ENCODE measurements at places on chromosomes 7 and 10.

GRCh38 chr7:87875151-87876039 is 765 bp downstream of the SLC25A40 start:
- no peak for DNase-seq

DNA sequence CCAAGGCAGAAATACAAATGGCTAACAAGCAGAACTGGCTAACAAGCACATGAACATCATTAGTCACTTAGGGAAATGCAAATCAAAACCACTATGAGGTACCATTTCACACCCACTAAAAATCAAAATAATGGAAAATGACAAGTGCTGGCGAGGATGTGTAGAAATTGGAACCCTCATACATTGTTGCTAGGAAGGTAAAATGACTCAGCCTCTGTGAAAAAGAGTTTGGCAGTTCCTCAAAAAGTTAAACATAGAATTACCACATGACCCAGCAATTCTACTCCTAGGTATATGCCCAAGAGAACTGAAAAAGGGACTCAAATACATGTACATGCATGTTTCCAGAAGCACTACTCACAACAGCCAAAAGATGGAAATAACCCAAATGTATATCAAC is 52.8 kb upstream of the ANAPC16 start:
- no peak for DNase-seq

DNA sequence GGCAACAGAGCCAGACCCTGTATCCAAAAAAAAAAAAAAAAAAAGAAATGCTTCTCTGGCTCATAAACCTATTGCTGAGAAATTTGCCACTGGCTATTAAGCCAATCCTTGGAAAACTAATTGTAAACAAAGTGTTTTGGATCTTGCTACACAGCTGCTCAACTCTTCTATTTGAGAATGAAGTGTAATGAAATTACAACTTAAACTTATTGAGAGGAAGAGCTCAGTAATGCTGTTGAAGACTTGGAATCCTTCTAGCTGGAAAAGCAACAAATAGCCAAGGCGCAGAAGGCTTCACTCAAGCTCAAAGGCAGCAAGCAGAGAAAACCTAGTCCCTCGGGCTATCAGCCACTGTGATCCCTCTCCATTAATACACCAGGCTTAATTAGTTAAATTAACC is 99.6 kb upstream of the ZNF438 start:
- no peak for DNase-seq

- no peak for DNase-seq
Observed at GRCh38 chr7:74183653-74184450, 9.7 kb downstream of the EIF4H start.

- no peak for DNase-seq
Observed at GRCh38 chr10:109430799-109431198, 492.5 kb downstream of the XPNPEP1 start.

DNA sequence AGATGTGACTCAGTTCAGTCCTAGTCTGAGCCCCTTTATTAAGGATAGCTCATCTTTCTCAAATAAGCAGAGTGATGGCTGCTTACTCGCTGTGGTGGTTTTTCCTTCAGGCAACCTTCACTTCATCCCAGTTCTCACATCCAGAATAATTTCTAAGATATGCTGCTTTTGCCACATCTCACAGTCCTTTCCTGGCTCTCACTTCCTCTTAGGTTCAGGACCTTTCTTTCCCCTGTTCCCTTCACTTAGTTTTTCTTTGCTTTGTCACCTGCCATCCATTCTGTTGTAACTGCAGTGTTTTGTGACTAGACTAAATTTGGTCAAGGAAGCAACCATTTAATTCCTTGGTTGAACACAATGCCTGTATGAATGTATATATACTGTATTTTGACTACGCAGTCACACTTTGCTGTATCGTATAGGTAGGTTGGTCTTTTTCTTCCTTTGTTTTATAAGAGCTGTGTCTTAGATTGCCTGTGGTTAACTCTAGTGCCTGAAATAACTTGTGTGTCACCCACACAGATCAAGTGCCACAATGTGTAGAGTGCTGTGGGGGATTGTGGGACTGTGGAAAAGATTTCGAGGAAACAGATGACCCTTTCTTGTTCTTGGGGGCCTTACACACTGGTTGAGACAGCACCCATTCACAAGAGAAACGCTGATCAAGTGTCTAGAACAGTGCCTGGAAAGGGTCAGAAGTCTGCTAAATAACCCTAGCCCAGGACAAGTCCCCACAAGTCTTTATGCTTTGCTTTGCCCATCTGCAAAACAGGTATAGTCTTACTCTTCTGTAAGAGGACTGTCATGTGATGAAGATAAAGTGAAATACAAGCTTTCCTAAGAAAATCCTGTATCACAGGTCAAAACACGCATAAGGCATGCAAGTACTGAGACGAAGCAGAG is 2.6 kb downstream of the ZNF655 start:
- no peak for DNase-seq

DNA sequence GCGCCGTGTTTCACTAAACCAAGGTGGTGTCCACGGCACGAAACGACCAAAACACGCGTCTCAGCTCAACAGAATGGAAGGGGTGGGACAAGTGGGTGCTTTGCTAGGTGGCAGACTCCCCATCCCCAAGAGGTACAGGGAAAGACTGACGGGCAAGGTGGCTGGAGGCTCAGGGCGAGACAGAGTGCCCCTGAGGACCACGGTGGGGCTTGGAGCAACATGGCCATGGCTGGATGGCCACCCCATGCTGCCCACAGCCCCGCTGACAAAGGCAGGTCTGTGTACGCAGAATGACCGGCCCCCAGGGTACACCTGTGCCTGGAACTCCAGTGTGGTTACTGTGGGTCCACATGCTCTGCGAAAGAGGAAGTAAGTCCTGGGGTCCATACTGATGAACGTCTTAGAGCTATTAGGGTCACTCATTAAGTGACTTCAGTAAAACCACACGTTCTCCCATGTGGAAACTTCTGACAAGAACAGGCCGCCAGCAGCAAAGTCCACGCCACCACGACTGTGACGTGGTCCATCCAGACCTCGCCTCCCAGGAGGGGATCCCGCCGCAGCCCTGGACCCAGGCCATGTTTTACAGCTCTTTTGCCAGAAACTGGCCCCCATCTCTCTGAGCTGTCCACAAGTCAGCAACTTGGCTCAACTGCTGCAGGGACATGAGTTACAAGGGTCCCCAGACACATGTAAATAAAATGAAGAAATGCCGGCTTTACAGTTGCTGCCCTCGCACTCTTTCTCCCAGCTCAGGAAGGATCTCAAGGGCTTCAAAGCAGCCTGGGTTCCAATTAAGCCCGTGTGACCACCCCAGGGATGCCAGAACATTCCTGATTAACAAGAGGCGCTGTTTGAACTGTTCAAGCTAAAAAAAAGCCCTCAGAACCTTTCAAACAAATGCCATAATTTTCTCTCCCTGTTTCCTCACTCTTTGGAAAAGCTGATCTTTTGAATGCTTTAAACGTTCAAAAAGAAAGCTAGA is 66.8 kb downstream of the MAD1L1 start:
- DNase-seq, result no peak

GRCh38 chr7:22922307-22922706 is 91.6 kb downstream of the HYCC1 start:
- no peak for DNase-seq

DNA sequence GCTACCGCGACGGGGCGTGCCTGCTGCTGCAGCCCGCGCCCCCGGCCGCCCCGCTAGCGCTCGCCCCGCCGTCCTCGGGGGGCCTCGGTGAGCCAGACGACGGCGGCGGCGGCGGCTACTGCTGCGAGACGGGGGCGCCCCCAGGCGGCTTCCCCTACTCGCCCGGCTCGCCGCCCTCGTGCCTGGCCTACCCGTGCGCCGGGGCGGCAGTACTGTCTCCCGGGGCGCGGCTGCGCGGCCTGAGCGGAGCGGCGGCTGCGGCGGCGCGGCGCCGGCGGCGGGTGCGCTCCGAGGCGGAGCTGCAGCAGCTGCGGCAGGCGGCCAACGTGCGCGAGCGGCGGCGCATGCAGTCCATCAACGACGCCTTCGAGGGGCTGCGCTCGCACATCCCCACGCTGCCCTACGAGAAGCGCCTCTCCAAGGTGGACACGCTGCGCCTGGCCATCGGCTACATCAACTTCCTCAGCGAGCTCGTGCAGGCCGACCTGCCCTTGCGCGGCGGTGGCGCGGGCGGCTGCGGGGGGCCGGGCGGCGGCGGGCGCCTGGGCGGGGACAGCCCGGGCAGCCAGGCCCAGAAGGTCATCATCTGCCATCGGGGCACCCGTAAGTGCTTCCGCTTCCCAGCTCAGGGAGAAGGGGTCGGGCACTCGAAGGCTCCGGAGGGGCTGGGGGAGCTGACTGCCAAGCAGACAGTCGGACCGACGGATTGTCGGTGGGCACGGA is 761 bp downstream of the PTF1A start:
- DNase-seq, result no peak

- DNase-seq, result no peak
Observed at GRCh38 chr10:85407088-85407487, 959.5 kb downstream of the GRID1 start.

GRCh38 chr7:111223802-111224253 is 132.9 kb downstream of the LRRN3 start:
- no peak for DNase-seq

GRCh38 chr10:60872451-60872850 is 71.5 kb downstream of the RHOBTB1 start:
- DNase-seq, result no peak

- DNase-seq, result no peak
Observed at GRCh38 chr10:10222304-10222841, 795.3 kb upstream of the CELF2 start.

DNA sequence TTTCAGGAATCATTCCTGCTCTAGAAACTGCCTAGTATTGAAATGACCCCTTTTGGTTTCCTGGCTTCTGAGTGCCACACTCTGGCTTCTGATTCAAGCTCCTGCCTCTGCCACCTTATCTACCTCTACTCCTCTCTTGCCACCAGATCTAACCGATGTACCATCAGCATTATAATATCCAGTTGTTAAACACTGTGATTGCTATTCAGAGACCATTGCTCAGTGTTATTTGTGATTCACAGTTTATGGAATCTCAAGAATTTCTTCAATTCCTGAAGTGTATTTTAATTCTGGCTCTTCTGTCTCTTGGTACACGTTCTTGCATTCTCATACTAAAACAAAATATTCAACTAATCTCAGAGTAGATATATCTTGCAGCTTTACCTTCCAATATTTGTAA is 88.7 kb downstream of the DYNC1I1 start:
- DNase-seq, result no peak

DNA sequence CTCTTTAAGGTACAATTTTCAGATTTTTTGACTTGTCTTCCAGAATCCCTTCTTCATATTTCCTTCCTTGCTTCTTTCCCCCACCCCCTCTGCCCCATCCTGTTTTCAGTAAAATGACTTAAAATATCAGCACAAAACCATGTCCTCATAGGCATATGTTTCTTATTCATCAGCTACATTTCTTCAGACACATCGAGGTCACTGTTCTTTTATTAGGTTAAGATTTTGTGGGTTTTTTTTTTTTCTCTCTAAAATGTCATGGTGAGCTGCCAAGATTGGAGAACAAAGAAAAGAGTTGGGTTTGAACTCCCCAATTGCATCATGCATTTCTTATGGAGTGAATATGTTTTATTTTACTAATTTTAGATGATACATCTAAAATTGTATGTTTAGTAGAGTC is 35.8 kb downstream of the LAMB4 start:
- DNase-seq, result no peak

DNA sequence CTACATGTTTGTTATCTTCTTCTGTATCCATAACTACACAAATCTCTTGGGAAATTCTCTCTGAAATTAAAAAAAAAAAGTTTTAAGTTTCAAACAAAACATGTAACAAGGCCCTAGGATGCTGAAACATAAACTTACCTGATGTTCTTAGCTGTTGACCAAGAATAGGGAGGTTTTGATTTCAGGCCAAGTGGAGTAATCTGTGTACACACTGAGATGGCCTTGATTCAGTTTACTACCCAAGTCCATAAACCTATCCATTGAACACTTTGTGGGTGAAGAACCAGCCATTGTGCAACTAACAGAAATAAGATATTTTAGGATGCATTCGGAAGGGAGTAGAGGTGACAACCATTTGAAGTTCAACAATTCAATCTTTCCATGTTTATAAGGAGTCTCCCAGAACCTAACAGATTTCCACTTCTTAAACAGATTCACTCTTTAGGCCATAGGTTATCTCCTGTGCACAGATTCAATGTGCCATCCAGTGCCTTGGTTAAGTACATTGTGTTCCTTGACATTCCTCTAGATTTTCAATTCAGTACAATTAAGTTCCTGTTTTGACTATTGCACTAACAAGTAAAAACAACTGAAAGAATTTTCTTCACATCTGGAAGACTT is 143.1 kb downstream of the CRPPA start:
- no peak for DNase-seq

- no peak for DNase-seq
Observed at GRCh38 chr7:7673240-7673550, 32.6 kb downstream of the UMAD1 start.

DNA sequence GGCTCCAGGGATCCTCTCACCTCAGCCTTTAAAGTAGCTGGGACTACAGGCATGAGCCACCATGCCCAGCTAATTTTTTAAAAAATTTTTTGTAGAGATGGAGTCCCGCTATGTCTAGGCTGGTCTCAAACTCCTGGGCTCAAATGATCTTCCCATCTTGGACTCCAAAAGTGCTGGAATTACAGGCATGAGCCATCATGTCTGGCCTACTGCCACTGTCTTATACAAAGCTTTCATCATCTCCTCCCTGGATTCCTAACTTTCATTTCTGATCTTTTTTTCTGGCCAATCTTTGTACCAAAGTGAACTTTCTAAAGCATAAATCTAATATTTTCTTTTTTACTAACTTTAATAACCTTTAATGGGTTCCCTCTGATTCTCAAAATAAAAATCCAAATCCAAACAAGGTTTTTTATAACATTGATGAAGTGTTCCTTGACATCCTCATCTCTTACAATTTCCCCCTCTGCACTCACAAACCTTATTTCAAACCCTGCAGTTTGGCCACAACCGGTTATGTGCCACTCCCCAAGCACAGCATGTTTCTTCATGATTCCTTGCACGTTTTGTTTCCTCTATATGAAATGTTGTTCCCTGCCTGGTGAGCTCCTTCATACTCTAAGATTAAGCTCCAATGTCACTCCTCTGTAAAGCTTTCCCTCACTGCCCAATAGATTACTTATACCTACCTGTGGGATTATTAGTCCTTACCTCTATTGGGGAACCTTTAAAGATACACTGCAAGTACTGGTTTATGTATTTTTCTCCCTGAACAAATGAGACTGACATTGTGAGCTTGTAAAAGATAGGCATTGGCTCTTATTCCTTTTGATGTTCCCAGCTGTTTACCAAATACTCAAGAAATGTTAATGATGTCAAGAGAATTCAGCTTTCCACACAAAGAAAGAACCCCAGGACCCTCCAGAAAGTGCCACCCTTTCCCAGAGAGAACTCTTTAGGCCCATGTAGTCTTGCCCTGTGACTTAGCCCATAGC is 101.7 kb downstream of the HOXA1 start:
- DNase-seq, result no peak

GRCh38 chr10:114779803-114780576 is 41.6 kb upstream of the FHIP2A start:
- no peak for DNase-seq

- no peak for DNase-seq
Observed at GRCh38 chr7:138243430-138243829, 167.2 kb downstream of the AKR1D1 start.

DNA sequence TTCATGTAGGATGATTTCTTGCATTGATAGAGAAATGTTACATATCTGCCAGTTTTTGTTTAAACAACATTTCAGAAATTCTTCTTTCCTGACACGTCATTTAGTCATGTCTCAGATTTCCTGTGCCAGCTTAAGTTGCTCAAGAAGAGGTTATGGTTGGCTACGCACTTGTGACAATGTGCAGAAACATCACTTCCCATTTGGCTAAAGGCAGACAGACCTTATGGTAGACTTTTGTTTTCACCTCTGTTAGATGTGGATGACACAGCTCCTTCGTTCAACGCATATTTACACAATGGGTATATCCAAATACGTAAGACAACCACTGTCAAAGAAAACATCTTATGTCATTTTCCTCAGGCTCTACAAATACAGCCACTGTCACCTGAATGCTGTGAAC is 125.8 kb downstream of the DOCK4 start:
- DNase-seq, result no peak
